ENCODE measurements at places on chromosomes 4 and X. TPM values are rescaled to one million over a fixed set of nuclear protein-coding genes. Genes with fewer than 3 reads are reported as not detected.

The OTUD6A gene
- not detected for total RNA-seq

The MAMLD1 gene
- 1.6 TPM for total RNA-seq

The COX7B2 gene
- total RNA-seq = not detected

The GK2 gene
- not detected for total RNA-seq

The HS6ST2 gene
- total RNA-seq = 3.9 TPM

The UGT2A3 gene
- not detected for total RNA-seq

The NDNF gene
- total RNA-seq = 2.7 TPM

The SMIM31 gene
- 0.04 TPM for total RNA-seq
